Stimulated activated CD8-positive, alpha-beta memory T cell treated with anti-CD3 and anti-CD28 coated beads, Interleukin-4, amount 100 ng/mL, for 1 hour (primary cell): ENCODE measurements at places on chromosomes 16 and 17.

DNA sequence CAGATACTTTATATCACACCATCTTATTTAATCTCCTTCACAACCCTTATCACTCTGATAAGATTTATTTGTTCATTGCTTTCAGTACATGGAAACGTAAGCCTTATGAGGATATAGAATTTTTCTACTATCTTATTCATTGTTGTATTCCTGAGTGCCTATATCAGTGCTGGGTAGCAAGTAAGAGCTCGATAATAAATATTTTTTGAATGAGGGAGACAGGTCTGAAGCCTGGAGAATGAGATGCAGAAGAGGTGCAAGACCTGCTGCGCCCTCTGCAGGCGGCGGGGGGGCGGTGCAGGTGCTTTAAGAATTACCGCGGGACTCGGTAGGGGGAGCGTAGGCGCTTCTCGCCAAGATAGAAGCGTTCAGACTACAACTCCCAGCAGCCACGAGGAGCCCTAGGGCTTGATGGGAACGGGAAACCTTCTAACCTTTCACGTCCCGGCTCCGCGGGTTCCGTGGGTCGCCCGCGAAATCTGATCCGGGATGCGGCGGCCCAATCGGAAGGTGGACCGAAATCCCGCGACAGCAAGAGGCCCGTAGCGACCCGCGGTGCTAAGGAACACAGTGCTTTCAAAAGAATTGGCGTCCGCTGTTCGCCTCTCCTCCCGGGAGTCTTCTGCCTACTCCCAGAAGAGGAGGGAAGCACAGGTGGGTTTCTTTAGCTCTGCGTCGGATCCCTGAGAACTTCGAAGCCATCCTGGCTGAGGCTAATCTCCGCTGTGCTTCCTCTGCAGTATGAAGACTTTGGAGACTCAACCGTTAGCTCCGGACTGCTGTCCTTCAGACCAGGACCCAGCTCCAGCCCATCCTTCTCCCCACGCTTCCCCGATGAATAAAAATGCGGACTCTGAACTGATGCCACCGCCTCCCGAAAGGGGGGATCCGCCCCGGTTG, at the start of gene WRAP53:
Gene WRAP53 (plus strand): TSS at position 570 of the 900 bp plus-strand sequence. CDS start 172 bp downstream, at position 742.
- DNase-seq, result peak; percentile 88

GRCh38 chr16:27286451-27286850, 17.9 kb upstream of the NSMCE1 start:
- no peak for DNase-seq

- no peak for DNase-seq
These were observed 580.4 kb upstream of the HSBP1 start for GRCh38 chr16:83227336-83227735.

- no peak for DNase-seq
These were observed 127.0 kb upstream of the MON1B start for GRCh38 chr16:77064037-77064436.

DNA sequence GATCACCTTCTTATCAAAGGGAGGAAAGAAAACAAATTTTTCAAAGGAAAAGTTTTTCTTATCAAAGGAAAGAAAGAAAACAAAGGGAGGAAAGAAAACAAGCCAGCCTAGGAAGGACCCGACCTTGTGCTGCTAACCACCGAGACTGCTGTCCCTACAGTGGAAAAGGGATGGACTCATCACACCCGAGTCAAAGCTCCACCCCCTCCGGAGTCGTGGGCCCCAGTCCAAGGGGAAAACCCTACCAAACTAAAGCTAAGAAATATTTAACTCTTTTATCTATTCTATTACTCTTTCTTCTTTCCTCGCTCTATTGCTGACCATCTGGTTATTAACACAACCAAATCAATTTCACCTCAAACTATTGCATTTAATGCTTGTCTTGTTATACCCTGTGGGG, 6.1 kb upstream of the ENDOV start:
- DNase-seq, result no peak

GRCh38 chr16:82379551-82379950, 209.5 kb upstream of the MPHOSPH6 start:
- no peak for DNase-seq

- DNase-seq, result no peak
These were observed 57.5 kb upstream of the TRAP1 start for GRCh38 chr16:3774819-3775218.

DNA sequence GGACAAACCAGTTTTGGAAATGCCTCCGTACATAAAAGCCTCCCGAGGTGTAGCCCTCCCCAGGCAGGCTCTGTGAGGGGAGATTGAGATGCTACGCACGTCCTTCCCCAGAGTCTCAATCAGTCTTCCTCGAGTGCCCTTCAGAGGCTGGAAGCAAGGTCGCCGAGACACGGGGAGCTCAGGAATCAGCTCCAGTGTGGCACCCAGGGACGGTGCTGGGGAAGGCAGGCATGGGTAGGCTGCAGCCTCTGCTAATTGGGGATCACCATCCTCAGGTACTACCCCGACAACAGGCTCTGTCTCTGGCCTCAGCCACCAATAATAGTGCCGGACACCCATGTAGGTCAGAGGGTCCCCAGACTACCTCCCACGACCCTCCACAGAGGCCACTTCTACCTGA, 28.1 kb upstream of the GSG1L start:
- DNase-seq, result no peak

- no peak for DNase-seq
These were observed 5.9 kb upstream of the CD300H start for GRCh38 chr17:74573169-74573568.

DNA sequence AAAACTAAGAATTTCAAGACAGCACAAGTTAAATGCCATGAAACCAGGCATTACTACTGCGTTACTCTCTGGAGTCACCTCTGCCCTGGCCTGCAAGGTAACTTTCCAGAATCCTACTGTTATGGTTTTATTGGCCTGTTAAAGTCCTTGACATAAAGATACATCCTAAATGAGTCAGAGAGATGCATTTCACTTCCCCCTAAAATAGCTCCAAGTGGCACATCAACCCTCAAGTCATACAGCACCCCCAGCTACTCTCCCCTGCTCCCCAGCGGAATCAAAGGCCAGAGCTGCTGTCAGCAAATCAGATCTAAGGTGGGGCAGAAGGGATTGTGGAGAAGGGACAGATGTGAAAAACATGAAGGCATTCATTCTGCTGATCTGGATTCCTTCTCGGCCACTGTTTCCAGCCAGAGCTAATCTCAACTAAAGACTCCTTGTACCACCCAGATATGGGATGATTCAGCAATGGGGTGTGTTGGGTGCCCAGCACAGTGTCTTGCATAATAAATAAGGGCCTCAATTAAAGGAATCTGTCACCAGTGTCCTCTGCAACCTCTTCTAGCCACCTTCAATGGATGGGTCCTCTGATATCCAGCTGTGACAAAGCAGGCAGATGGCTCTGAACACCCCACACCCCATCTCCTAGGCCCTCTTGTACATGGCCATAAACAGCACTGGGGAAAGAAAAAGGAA, 8.5 kb upstream of the CCL1 start:
- DNase-seq, result no peak

DNA sequence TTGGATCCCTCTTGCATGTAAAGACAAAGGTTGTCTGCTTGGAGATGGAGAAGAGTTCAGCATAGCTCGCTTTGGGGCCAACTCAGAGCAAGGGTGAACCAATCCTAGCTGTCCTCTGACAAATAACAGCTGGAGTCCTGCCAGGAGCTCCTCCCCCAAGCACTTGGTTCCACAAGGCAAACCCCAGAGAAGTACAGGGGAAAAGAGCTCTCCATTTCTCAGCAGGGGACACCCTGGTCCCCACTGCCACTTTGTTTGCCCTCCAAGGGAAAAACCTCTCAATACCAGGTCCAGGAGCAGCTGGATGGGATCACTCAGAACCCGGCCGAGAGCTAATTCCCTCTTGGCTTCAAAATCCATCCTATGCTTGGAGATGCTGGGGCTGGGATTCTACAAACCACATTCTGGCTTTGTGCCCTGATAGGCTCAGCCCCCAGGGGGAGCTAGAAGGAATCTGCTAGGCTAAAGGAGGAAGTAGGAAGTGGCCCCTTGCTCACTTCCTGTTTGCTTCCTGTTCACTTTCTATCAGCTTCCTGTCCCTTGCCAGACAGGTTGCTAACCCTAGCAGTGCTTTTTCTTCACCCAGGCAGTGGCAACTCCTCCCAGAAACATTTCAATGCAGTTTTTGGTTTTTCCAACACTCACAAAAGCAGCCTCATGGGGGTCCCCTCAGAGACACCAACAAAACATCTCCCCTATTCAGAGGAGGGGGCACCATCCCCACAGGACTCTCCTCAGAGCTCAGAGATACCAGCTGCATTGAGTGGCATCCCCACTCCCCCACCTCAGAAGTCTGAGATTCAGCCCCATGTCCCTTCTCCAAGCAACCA, 30.7 kb downstream of the CDRT4 start:
- no peak for DNase-seq

DNA sequence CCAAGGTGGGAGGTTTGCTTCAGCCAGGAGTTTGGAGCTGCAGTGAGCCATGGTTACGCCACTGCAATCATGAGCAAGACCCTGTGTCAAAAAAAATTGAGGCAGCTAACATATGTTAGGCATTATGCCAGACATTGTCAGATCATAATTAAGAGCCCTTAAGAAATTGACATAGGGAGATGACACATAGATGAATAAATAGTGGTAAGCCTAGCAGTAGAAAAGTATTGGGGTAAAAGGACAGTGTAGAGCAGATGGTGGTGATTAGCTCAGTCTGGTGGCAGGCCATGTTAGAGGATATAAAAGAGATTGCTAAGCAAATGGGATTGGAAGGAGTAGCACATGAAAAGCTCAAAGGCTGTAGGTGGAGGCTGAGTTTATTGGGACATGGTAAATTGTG, 22.6 kb downstream of the SRCAP start:
- DNase-seq, result no peak

GRCh38 chr16:68940816-68941215, 97.5 kb downstream of the TANGO6 start:
- DNase-seq, result no peak

DNA sequence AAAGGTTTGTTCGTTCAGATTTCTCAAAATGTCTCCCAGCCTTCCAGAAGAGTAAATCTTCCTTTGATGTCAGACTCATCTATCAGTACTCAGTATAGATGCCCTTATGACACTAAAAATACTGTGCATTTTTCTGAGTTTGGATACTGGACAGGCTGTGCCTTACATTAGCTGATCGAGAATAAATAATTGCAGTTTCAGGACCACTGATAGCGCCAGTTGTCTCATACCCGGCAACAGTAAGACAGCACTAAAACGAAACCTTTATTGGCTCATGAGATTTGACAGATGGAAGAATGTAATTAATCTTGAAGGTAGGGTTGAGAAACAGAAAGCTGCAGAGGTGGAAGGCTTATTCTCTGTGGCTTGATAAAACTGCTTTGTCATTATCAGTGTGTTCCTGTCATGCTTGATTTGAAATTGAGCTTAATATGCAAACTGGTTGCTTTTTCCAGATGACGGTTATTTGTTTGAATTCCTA, 1.2 kb downstream of the ATP6V0A1 start:
- no peak for DNase-seq

- no peak for DNase-seq
These were observed 103.1 kb downstream of the STX8 start for GRCh38 chr17:9472541-9472940.

GRCh38 chr17:18111330-18111971, 2.9 kb downstream of the MYO15A start:
- DNase-seq, result no peak

DNA sequence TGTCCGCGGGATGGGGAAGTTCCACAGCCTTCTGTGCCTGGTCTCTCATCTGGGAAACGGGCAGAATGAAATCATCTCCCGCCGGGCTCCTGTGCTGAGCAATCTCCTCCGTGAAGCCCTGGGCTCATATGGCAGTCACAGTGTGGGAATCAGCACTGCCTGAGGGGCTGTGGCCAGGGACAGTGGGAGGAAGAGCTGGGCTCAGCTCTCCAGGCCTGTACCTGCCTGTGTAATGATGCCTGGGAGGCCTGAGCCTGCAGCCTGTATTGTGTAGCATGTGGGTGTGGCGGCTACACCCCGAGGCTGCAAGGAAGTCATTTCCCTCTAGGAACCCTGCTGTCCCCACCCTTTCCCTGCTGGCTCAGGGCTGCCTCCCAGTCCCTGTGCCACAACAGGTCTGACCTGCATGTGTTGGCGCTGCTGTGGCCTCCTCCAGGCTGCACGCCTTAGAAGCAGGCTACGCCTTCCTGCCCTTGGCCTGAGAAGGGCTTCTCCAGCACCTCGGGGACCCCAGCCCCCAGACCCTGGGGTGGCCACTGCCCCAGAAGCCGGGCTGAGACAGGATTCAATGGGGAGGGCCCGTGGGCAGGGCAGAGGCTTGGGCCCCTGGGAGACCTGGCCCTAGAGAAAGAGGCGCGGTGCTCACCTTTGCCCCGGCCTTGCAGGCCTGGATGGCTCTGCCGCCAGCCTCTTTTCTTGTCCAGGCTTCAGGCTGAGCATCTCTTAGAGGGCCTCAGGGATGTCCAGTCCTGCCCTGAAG, 2.1 kb downstream of the ITGB4 start:
- DNase-seq, result no peak

GRCh38 chr16:886802-887731, 83.7 kb downstream of the LMF1 start:
- DNase-seq, result no peak

DNA sequence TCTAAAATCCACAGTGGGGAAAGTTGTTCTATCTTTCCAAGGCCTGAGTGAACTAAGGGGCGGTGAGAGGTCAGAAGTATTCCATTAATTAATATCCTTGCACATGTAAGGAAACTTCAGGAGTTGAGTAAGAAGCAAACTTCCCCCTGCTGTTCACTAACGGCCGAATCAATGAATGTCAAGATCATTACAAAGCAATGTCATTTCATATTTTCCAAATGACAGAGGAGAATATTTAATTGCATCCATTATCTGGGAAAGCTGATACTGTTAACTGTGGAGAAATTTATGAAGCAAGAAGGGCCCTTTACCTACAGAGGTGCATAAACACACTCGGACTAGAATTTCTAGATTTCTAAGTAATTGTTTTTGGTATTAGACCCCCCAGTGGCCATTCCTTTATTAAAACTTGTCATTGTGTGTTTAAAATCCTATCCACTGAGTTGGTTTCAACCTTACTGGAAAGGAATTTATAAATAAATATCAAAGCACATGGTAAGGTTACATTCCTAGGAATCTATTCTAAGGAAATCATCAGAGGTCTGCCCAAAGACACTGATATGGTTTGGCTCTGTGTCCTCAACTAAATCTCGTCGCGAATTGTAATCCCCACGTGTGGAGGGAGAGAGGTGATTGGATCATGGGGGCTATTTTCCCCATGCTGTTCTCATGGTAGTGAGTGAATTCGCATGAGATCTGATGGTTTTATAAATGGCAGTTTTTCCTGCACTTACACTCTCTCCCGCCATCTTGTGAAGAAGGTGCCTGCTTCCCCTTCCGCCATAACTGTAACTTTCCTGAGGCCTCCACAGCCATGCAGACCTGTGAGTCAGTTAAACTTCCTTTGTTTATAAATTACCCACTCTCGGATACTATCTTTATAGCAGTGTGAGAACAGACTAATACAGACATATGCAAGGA, 20.4 kb upstream of the SMURF2 start:
- no peak for DNase-seq

DNA sequence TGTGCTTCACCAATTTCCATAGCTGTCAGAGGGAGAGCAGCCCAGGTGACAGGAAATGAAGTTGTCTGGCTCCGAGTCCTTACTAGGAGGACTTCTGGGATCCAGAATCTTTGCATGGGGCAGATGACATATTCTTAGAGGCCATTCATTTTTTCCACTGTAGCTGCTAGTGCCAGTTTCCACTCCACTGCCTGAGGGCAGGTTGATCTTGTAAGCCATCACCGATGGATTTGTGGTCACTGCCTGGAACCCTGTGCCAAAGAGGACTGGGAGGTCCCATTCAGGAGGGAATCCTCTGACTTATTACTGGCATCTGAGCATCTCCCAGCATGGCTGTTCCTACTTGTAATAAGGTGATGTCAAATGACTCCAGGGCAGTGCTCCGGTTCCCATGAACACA, 144.1 kb upstream of the KCNJ18 start:
- no peak for DNase-seq
